ENCODE measurements at places on chromosomes 13 and 19.

- DNase-seq, result no peak
Measured at GRCh38 chr13:114286808-114287207, 5.4 kb downstream of the UPF3A start.

DNA sequence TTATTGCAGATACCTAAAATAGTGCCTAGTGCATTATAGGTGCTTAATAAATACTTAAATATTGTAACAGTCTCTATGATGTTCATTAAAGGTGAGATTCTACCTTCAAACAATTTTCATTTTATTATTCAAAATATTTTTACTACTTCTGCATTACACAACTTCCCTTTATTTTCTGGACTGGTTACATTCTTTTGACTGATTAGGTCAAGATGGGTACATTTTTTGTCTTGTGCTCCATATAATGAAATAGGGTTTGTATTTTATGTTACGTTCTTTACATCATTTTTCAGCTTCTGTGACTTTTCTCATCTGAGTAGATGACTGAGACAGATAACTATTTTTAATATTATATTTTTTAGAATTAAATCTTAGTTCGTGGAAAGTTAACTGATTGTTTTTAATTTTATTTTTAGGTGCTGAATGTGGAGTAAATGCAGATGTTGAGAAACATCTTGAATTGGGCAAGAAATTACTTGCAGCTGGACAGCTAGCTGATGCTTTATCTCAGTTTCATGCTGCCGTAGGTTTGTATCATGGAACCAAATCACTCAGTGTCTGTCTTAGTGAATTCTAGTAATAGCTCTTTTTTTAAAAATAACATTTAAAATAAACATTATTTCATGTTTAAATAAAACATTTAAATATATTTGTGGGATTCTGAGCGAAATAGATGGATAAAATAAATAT lies 32.0 kb downstream of the DNAJC3 start:
- DNase-seq, result no peak

GRCh38 chr19:793806-794205 lies 3.4 kb upstream of the PTBP1 start:
- no peak for DNase-seq

DNA sequence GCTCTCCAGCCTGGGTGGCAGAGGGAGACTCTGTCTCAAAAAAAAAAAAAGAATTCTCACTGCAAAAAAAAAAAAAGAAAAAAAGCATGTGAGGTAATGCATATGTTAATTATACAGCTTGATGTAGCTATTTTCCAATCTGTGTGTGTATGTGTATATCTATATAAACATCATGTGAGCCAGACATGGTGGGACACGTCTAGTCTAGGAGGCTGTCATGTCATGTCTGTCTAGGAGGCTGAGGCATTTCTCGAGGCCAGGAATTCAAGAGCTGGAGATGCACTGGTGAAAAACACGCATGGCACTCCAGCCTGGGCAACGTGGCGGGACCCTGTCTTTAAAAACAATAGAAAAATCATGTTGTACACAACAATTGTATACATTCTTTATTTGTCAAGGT lies 6.9 kb upstream of the SBK3 start:
- no peak for DNase-seq

GRCh38 chr19:18049385-18049784 lies 37.3 kb downstream of the IL12RB1 start:
- no peak for DNase-seq

- no peak for DNase-seq
Measured at GRCh38 chr19:7843521-7843920, 13.5 kb downstream of the EVI5L start.

GRCh38 chr19:5967994-5968430 lies 9.9 kb downstream of the RANBP3 start:
- peak; percentile 51 for DNase-seq

GRCh38 chr19:10568062-10568825 lies 535 bp downstream of the CDKN2D start:
- no peak for DNase-seq

GRCh38 chr19:5473646-5474045 lies 18.4 kb downstream of the ZNRF4 start:
- no peak for DNase-seq

DNA sequence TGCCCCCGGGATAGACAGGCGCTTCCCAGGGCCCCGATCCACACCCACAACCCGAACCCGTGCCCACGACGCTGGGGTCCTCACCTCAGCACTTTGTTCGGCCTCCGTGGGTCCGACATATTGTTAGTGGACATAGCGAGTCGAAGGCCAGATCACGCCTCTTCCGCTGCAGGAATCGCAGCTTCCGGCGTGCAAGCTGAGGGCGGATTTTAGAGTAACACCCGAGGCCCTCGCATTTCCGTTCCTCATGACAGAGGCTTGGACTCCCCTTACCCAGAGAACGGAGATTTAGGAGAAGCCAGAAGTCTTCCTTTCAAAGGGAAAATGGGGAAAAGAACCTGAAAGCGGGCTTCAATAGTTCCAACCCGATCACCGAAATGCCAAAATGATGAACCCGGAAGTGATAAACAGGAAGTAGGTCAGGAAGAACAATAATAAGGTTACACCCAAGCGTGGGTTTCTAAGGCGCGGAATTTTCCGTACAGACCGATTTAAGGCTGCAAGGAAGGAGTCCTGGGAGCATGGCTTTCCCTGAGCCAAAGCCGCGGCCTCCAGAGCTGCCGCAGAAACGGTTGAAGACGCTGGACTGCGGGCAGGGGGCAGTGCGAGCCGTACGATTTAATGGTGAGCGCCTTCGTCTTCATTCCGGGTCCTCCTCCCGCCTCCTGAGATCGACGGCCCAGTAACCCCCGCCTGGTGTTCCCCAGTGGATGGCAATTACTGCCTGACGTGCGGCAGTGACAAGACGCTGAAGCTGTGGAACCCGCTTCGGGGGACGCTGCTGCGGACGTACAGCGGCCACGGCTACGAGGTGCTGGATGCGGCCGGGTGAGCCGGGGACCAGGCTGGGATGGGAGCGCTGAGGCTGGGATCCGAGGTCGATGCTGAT lies 2.9 kb downstream of the WDR83 start:
- DNase-seq, result peak; percentile 76

DNA sequence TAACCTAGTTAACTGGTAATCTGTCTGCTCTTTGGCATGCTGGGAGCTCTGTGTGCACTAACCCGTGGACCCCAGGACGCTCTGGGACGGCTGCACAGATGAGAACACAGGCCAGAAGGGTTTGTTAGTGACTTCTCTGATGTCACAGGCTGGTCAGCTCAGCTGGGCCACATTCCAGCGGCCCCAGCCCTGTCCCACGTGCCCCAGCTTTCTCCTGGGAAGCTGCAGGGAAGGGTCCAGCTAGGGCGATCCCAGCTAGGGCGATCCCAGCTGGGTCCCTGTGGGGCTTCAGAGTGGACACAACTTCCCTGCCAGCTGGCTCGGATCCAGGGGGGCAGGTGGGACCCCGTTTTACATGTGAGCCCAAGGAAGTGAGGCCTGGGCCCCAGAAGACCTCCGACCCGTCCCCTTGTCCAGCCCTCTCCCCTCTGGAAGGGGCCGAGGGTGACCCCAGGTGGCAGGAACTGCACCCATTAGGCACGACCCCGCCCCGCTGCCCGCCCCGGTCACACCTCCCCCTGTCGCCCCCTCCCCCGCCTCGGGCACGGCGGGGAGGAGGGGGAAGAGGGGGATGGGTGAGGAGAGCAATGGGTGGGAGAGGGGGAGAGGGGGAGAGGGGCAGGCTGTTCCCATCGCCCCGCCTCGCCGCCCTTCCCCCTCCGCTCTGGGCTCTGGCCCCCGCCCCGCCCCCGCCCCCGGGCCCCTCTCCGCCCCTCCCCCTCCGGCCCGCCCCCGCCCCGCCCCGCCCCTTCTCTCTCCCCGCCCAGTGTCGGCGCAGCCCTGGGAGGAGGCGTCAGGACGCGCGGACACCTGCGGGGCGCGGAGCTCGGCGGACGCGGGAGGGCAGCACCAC lies 75.2 kb upstream of the MCF2L start:
- DNase-seq, result no peak

GRCh38 chr13:84139561-84140158 lies 257.4 kb upstream of the SLITRK1 start:
- DNase-seq, result no peak

DNA sequence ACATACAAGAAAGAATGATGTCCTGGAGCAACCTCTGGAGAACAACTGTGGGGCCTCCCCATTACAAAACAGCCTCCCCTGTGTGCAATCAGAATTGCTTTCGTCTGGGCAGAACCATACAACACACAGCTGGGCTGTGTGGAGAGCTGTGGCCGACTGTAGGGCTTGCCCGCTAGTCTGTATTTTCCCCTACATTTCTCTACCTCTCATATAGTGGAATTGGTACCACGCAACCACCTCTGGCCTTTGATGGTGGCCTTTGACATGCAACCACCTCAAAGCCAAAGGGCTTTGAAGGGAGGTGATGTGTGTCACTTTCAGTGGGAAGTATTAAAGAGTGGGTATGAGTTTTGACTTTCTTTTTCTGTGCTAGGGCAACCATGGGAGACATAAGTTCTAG lies 34.0 kb downstream of the GARRE1 start:
- DNase-seq, result no peak

- no peak for DNase-seq
Measured at GRCh38 chr19:13012690-13013608, 17.7 kb downstream of the NFIX start.

DNA sequence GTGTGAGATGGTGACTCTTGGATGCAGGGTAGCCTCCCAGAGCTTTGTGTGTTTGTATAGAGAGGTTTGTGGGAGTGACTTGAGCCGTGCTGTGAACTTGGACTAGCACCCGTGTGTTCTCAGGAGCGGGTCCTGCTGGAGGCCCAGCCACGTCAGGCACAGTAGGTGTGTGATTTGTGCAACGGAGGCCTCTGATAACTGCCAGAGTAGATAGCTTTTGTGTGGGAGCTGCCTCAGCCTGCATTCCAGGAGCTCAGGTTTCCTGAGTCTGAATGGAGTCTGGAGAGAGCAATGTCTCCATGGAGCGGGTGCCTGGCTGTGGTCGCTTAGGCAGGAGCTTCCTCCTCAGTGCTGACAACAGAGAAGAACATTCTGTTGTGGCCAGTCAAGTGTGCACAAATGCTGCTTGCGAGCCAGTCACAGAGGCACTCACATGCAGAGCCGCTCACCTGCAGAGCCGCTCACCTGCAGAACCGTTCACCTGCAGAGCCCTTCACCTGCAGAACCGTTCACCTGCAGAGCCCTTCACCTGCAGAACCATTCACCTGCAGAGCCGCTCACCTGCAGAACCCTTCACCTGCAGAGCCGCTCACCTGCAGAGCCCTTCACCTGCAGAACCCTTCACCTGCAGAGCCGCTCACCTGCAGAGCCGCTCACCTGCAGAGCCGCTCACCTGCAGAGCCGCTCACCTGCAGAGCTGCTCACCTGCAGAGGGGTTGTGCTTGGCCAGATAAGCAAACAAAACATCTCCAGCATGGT lies 32.6 kb downstream of the TFDP1 start:
- peak; percentile 65 for DNase-seq

DNA sequence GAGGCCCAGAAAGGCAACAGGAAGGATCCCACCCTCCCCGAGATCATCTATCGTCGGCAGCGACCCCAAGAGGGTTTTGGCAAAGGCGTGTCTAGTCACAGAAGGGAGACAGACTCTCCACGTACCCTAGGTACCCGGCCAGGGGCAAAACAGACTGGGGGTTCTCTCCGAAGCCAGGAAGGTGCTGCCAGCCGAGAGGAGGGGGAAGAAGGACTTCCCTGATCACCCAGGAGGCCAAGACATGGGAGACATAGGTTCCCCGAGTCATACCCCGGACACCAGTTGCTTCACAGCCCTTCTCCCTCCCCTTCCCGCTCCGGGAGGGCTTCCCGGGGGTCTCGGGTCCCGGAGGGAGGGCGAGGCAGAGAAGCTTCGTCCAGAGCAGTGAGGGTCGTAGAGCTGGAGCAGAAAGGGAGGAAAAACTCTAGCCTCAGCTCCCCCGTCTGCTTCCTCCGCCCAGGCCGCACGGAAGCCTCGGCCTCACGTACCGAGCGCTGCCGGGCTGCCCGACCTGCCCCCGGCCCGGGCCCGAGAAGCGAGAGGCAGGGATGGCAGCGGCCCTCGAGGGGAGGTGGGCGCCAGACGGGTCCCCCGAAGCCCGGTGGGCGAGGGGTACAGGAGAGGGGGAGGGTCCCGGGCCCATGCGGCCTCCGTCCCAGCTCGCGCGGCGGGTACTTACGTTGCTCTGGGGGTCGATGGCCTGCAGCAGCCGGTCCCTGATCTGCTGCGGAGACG lies 644 bp downstream of the MED26 start:
- no peak for DNase-seq

DNA sequence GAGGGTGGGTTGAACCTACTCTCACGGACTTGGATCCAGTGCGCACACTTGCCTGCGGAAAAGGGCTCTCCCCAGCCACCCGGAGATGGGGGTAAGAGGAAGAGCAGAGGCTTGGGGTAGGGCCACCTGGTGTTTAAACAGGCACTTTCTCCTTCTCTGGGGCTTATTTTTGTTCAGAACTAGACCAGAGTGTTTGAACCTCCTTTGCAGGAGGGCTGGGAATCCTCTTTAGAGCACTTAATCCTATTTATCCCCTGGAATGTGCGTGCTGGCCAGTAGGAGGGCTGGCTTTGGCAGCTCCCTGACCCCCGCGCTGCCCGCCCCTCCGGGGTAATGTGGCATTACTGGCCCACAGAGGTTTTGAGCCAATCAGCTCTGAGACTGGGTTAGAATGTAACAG lies 2.0 kb downstream of the RGS9BP start:
- DNase-seq, result no peak

- DNase-seq, result no peak
Measured at GRCh38 chr19:41555748-41556147, 20.2 kb upstream of the CEACAM21 start.

- DNase-seq, result no peak
Measured at GRCh38 chr19:41882568-41883462, at the start of gene ARHGEF1. TSS of gene ARHGEF1 (plus strand) at chr19:41883184. CDS start at chr19:41888083, 4,899 bp downstream.

DNA sequence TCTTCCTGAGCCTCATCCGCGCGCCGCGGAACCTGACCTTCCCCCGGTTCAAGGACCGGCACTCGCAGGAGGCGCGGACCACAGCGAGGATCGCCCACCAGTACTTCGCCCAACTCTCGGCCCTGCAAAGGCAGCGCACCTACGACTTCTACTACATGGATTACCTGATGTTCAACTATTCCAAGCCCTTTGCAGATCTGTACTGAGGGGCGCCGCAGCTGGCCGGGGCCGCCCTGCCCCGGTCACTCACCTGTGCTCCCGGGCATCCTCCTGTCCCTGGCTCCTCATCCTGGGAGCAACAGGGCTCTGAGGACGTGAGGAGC lies 23.9 kb upstream of the KCTD15 start:
- DNase-seq, result no peak

- DNase-seq, result no peak
Measured at GRCh38 chr19:50000841-50001557, 24.2 kb downstream of the VRK3 start.

DNA sequence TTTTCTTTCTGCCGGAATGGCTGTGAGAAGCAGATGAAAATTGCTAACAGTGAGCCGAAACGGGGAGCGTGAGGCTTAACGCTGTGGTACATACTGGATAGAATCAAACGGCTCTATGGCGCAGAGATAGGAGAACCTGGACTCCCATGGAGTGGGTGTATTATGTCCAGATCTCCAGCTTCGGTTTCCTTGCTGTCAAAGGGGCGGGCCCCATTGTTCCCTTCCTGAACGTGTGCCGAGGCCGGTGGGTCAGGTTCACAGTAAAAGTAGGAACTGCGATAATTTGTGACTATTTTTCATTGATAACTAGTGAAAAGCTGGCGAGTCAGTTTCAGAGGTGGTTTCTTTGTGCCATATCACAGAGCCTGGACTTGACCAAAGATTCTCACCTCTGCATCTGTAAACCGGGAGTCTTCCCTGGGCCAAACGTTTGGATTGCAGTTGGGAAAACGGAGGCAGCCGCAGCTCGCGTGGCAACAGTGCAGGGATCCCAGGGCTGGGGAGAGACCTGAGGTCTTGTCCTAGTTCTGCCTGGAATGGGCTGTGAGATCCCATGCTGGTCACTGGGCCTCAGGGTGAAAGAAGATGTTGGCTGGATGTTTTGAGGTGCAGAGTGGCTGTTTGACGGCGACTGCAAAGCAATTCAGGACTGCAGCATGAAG lies 752 bp downstream of the RPL18A start:
- no peak for DNase-seq

All from left renal cortex interstitium (tissue), 4 donors.